ENCODE measurements at places on chromosomes 7 and 10. TPM values are rescaled to one million over a fixed set of nuclear protein-coding genes. Genes with fewer than 3 reads are reported as not detected.

- H3K27me3 ChIP-seq, result no peaks in the 10 kb centered on the region
- no peak overlapping the region for H3K27ac ChIP-seq
- peaks cover 2% of the 10 kb centered on the region for H3K4me1 ChIP-seq
- no peaks in the 10 kb centered on the region for H3K36me3 ChIP-seq
Observed at GRCh38 chr7:99733003-99733402, 2.0 kb downstream of the CYP3A7 start.

DNA sequence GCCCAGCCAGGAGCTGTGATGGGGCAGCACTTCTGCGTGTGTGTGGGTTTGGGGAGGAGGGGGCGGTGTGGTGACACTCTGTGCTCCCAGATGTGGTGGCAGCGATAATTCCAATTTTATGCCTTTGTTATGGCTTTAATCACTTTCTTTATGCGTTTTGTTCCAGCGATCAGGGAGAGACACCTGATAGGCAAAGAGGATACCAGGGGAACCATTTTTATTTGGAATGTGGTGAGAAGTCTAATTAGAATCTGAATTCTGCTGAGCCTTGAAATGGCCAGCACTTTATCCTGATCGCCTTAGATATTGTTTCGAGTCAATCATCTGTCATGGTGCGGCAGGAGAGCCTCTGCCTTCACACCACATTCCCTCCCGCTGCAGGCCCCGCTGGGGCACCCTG, 79.5 kb downstream of the HIF1AN start:
- H3K4me1 ChIP-seq, result no peaks in the 10 kb centered on the region
- H3K27ac ChIP-seq, result no peak overlapping the region
- H3K4me3 ChIP-seq, result no peak overlapping the region
- DNase-seq, result no peak
- no peaks in the 10 kb centered on the region for H3K36me3 ChIP-seq
- H3K27me3 ChIP-seq, result peaks cover 23% of the 10 kb centered on the region

GRCh38 chr7:8232999-8233847, 28.7 kb downstream of the ICA1 start:
- DNase-seq, result no peak
- no peaks in the 10 kb centered on the region for H3K27me3 ChIP-seq
- no peak overlapping the region for H3K4me3 ChIP-seq
- peak overlapping the region; percentile 84 for H3K27ac ChIP-seq

CDC14C gene
- total RNA-seq, result not detected

- DNase-seq, result no peak
- no peaks in the 10 kb centered on the region for H3K4me1 ChIP-seq
- H3K27me3 ChIP-seq, result no peaks in the 10 kb centered on the region
- no peaks in the 10 kb centered on the region for H3K36me3 ChIP-seq
- no peak overlapping the region for H3K27ac ChIP-seq
- H3K4me3 ChIP-seq, result no peak overlapping the region
Observed at GRCh38 chr10:132904181-132904813, 38.1 kb downstream of the CFAP46 start.

RGS10 gene
- total RNA-seq, result 24.6 TPM

DNA sequence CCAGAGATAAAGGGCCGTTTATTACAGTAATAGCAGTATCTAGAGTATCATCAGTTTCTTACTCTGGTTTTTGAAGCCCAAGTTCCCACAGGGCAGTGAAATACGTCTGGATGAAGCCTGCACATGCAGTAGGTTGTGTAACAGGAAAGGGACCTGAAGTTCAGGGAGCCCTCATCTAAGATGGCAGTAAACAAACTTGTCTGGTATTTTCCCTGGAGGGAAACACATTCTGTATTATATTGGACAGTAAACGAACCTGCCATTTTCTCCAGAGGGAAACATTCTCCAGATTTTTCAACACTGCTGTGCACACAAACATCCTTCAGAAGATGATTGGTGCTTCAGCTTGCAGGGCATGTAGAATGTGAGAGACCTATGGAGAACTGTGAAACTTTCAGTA, 189.9 kb downstream of the TFEC start:
- no peaks in the 10 kb centered on the region for H3K36me3 ChIP-seq
- no peak overlapping the region for H3K4me3 ChIP-seq
- no peaks in the 10 kb centered on the region for H3K27me3 ChIP-seq
- no peaks in the 10 kb centered on the region for H3K4me1 ChIP-seq
- no peak for DNase-seq
- no peak overlapping the region for H3K27ac ChIP-seq

- no peak for DNase-seq
- H3K36me3 ChIP-seq, result no peaks in the 10 kb centered on the region
- peaks cover 5% of the 10 kb centered on the region for H3K27me3 ChIP-seq
- H3K4me3 ChIP-seq, result no peak overlapping the region
- no peaks in the 10 kb centered on the region for H3K4me1 ChIP-seq
Observed at GRCh38 chr7:157710396-157710795, 373.6 kb downstream of the DNAJB6 start.

- H3K4me3 ChIP-seq, result no peak overlapping the region
- no peaks in the 10 kb centered on the region for H3K27me3 ChIP-seq
- DNase-seq, result no peak
Observed at GRCh38 chr10:569961-570627, 119.4 kb downstream of the DIP2C start.

- peaks cover 3% of the 10 kb centered on the region for H3K36me3 ChIP-seq
- H3K27ac ChIP-seq, result no peak overlapping the region
- H3K4me1 ChIP-seq, result peaks cover 56% of the 10 kb centered on the region
- no peaks in the 10 kb centered on the region for H3K27me3 ChIP-seq
Observed at GRCh38 chr7:27526611-27527347, 135.9 kb downstream of the HIBADH start.

EBF3 gene
- total RNA-seq, result not detected

PIK3CG gene
- 10.8 TPM for total RNA-seq

DNA sequence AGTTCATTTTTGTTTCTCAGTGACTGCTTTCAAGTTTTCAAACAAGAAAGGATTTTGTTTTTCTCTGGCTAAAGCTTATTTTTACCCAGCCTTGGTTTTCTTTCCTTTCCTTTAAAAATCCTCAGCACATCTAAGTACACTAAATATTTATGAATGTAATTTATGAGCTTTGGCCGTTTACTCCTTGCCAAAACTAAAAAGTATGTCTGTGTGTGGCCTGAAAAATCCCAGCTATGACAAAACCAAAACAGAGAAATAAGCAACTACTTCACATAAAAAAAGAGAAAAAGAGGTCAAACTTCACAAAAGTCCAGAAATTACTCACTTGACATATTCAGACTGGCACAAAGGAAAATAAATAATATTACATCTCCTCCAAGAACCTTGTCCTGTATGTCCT, 365.1 kb upstream of the NFE2L3 start:
- no peaks in the 10 kb centered on the region for H3K36me3 ChIP-seq
- H3K4me1 ChIP-seq, result peaks cover 33% of the 10 kb centered on the region
- peak; percentile 85 for DNase-seq
- H3K27me3 ChIP-seq, result no peaks in the 10 kb centered on the region
- H3K27ac ChIP-seq, result no peak overlapping the region
- H3K4me3 ChIP-seq, result no peak overlapping the region

- no peak overlapping the region for H3K27ac ChIP-seq
- no peaks in the 10 kb centered on the region for H3K4me1 ChIP-seq
- H3K36me3 ChIP-seq, result no peaks in the 10 kb centered on the region
- no peaks in the 10 kb centered on the region for H3K27me3 ChIP-seq
- no peak overlapping the region for H3K4me3 ChIP-seq
Observed at GRCh38 chr7:48611993-48612392, 312.4 kb upstream of the CDC14C start.

GRCh38 chr10:6008497-6009142, 31.3 kb upstream of the IL15RA start:
- H3K27ac ChIP-seq, result peak overlapping the region; percentile 9
- no peak overlapping the region for H3K4me3 ChIP-seq
- no peaks in the 10 kb centered on the region for H3K36me3 ChIP-seq
- no peaks in the 10 kb centered on the region for H3K27me3 ChIP-seq
- no peaks in the 10 kb centered on the region for H3K4me1 ChIP-seq

- H3K4me3 ChIP-seq, result no peak overlapping the region
- H3K27ac ChIP-seq, result no peak overlapping the region
- H3K36me3 ChIP-seq, result no peaks in the 10 kb centered on the region
- no peaks in the 10 kb centered on the region for H3K27me3 ChIP-seq
- H3K4me1 ChIP-seq, result no peaks in the 10 kb centered on the region
Observed at GRCh38 chr10:58424176-58424575, 39.0 kb downstream of the TFAM start.

- no peak for DNase-seq
- H3K4me3 ChIP-seq, result no peak overlapping the region
- peaks cover 5% of the 10 kb centered on the region for H3K4me1 ChIP-seq
- no peaks in the 10 kb centered on the region for H3K27me3 ChIP-seq
- H3K36me3 ChIP-seq, result no peaks in the 10 kb centered on the region
Observed at GRCh38 chr7:77653572-77653971, 42.7 kb upstream of the RSBN1L start.

DNA sequence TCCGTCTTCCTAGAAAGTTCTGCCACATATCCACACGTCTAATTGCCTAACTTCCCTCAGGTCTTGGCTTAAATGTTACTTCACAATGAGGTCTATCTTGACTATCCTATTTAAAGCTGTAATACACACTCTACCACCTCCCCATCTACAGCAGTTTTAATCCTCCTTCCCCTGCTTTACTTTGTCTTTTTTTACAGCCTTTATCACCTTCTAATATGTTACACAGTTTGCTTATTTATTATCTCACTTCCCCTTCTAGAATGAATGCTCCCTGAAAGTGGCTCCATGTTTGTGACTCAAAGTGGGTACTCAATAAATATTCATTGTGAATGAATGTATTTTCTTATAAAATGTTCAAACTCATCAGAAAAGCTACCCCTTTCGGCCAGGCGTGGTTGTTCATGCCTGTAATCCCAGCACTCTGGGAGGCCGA, 13.6 kb upstream of the MICU1 start:
- H3K36me3 ChIP-seq, result no peaks in the 10 kb centered on the region
- no peaks in the 10 kb centered on the region for H3K27me3 ChIP-seq
- no peaks in the 10 kb centered on the region for H3K4me1 ChIP-seq
- no peak for DNase-seq

- peaks cover 7% of the 10 kb centered on the region for H3K4me1 ChIP-seq
- no peak overlapping the region for H3K27ac ChIP-seq
- H3K27me3 ChIP-seq, result no peaks in the 10 kb centered on the region
- no peak overlapping the region for H3K4me3 ChIP-seq
Observed at GRCh38 chr10:59854571-59854970, 51.8 kb downstream of the CCDC6 start.

ELFN1 gene
- total RNA-seq, result 1.1 TPM

DNA sequence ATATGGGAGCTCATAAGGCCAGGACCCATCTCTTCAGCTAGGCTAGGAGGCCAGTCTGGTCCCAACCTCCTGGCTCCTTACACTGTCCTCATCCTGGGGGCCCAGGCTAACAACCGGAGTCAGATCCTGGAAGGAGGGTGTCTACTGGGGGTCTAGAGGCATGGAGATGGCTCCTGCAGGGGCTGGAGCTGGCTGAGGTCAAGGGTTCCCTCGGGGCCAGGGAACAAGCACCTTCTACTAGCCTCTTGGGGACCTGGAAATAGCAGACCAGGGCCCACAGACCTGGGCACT, 37.2 kb downstream of the CLRN3 start:
- no peaks in the 10 kb centered on the region for H3K36me3 ChIP-seq
- H3K4me1 ChIP-seq, result no peaks in the 10 kb centered on the region
- no peaks in the 10 kb centered on the region for H3K27me3 ChIP-seq
- H3K27ac ChIP-seq, result no peak overlapping the region
- no peak overlapping the region for H3K4me3 ChIP-seq

DNA sequence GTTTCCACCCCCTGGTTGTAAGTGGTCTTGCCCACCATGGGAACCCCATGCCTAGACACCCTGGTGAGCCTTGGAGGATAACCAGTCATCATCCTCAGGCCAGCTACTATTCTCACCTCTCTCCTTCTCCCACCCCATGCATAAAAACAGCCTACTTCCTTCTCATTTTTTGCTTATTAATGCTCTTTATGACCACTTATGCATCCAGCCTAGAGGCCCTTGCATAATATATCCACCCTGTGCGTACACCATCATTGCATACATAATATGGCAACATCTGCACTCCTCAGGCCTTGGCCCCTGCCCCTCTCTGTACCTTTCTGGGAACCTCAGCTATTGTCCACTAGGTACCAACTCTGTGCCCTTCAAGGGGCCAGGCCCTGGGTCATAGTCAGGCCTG, 91.0 kb downstream of the CDH23 start:
- no peak for DNase-seq
- no peaks in the 10 kb centered on the region for H3K36me3 ChIP-seq
- H3K27me3 ChIP-seq, result no peaks in the 10 kb centered on the region
- no peak overlapping the region for H3K4me3 ChIP-seq
- H3K27ac ChIP-seq, result no peak overlapping the region

DNA sequence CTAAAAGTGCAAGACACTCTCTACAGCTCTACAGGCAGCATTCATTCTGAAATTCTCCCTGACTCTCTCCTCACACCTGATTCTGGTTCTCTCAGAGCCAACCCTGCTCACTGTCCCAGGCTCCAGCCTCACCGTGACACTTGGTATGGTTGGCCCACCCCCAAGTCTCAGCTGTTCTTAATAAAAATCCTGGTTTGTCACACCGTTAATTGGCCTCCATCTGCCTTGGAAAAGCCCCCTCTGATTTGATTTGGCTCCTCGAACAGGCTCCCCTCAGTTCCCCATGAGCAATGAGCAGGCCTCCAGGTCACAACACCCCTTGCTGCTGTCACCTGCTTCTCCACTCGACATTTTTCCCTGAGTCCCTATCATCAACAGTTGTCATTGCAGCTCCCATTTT, 507.3 kb upstream of the AUTS2 start:
- peaks cover 3% of the 10 kb centered on the region for H3K27me3 ChIP-seq
- no peak for DNase-seq
- no peak overlapping the region for H3K4me3 ChIP-seq

DNA sequence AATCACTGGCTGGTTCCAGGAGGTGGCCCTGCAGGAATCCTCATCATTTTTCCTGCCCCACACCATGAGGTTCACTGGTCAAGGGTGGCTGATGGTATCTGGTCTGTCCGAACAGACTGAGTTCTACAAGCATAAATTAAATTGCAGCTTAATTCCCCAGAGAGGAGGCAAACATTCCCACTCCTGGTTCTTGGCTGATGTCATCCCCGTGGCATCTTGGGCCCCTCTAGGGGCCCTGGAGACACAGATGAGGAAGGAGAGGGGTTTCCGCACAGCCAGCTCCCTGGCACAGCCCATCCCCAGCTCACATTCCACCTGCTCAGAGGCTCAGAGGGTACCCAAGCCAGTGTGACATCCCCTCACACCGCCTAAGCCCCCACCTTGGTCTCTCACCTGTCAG, 5.3 kb upstream of the KLRG2 start:
- no peak overlapping the region for H3K4me3 ChIP-seq
- no peaks in the 10 kb centered on the region for H3K36me3 ChIP-seq

ZDHHC4 gene
- 79.6 TPM for total RNA-seq

DNA sequence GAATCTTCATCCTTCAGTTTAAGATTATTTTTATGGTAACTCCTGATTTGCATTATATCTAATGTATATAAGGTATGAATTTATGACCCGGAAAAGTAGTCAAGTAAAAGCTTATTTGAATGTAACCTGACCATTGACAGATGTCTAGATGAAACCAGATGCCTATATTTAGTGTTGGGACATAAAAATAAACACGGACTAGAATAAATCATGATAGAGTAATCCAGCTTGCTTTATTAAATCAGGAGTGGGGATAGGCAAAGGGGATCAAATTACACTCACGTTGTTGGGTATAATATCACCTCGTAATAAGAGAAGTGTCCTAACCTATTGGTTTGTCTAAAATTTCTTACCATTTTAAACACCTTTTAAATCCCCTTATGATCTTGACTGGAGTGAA, 244.6 kb downstream of the AGMO start:
- no peaks in the 10 kb centered on the region for H3K4me1 ChIP-seq
- no peaks in the 10 kb centered on the region for H3K36me3 ChIP-seq
- no peak overlapping the region for H3K4me3 ChIP-seq
- no peak overlapping the region for H3K27ac ChIP-seq
- no peak for DNase-seq

ADIRF gene
- 61.4 TPM for total RNA-seq

SLC26A3 gene
- total RNA-seq, result 0.31 TPM

Measured in lung (tissue), 17 donors.